Stimulated activated naive CD4-positive, alpha-beta T cell treated with Interleukin-2 at 50 U/mL for 16 hours (primary cell): ENCODE measurements at places on chromosomes 16 and 17.

DNA sequence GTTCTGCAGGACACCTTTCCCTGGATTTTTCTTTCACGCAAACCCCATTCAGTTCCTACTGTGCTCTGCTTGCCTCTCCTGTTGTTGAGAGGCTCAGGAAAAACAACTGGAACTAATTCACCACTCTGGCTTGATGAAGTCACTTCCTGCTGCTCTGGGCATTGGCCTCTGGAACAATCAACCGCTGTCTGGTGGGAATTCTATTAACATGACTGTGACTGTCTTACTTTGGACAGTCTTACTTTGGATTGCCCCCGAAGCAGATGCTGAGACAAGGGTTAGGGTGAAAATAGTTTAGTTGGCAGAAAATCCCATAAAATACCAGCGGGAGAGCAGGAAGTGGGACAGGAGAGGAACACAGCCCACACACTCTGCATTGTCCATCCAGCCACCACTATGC lies 90.0 kb upstream of the HSBP1 start:
- DNase-seq, result no peak

- DNase-seq, result peak; percentile 62
Observed at GRCh38 chr17:32461853-32462617, 17.7 kb downstream of the PSMD11 start.

DNA sequence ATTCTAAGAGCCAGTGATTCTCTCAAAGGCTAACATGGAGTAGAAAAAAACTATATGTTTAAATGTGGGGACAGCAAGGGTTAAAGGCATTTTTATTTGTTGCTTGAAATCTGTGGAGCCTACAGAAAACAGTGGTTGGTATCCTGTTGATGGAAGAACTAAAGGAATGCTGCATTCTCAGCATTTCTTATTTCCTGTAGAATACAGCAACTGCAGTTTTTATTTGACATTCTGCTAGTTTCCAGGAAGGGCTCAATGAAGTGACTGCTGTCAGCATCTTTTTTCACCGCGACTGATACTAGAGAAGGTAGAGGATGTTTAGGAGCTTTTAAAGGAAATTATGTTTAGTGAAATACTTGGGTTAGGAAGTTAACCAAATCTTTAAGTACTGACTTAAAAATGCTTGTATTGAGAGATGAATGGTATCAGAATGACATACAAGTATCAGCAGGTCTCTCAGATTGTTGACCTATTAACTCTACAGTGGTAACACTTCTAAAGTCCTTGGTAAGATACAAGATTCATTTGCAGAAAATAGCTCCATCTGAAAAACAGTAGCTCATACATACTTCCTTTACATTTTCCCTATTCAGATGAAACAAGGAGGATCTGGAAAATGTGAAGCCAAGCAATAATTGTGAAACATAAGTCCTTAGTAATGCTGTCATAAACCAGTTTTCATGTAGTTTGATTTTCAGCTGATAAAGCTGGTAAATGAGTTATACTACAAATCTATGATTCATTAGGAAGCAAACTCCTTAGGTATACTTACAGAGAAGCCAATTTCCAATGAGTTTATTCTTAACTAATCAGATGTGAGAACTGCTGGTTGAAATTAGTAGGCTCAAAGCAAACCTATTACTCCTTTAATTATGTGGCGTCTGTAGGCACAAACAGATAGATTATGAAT lies 15.2 kb downstream of the CLTC start:
- no peak for DNase-seq

- DNase-seq, result no peak
Observed at GRCh38 chr17:81350320-81350890, 44.9 kb upstream of the BAHCC1 start.

DNA sequence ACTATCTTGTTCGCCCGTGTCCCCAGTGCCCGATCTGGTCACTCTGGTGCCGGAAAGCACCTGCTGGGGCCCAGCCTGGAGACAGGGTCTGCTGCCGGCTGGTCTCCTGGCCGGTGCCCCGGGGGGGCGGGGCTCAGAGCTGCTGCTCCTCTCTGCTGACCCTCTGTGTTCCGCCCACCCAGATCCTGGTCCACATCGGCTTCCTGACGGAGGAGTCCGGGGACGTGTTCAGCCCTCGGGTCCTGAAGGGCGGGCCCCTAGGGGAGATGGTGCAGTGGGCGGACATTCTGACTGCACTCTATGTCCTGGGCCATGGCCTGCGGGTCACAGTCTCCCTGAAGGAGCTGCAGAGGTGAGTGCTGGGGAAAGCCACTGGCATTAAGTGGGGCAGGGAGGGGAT lies 37.6 kb downstream of the MGAT5B start:
- DNase-seq, result no peak

- DNase-seq, result no peak
Observed at GRCh38 chr17:7464081-7464480, 15.3 kb downstream of the ZBTB4 start.

- no peak for DNase-seq
Observed at GRCh38 chr16:73043828-73044467, 4.0 kb downstream of the ZFHX3 start.

GRCh38 chr16:81624760-81625543 lies 154.1 kb upstream of the PLCG2 start:
- DNase-seq, result no peak

DNA sequence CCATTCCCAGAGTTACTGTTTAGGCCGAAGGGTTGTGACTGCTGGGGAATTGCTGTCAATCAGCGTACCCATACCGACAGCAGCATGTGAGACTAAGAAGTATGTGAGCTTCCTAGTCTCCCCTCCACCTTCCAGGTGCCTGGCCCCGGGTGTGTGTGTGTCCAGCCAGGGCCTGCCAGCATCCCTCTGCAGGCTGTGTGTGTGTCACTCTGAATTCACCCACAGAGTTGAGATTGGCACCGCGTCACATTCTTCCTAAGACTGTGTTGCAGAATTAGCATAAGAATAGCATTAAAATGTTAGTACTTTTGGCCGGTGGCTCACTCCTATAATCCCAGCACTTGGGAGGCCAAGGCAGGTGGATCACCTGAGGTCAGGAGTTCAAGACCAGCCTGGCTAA lies 31.8 kb downstream of the PRMT7 start:
- DNase-seq, result no peak
